ENCODE measurements at places on chromosomes 1 and 21. TPM values are rescaled to one million over a fixed set of nuclear protein-coding genes. Genes with fewer than 3 reads are reported as not detected.

The EXO1 gene
- total RNA-seq, result not detected

The TEX38 gene
- not detected for total RNA-seq

The THBS3 gene
- total RNA-seq, result 36.8 TPM

The SHE gene
- not detected for total RNA-seq

The CFHR1 gene
- not detected for total RNA-seq

The PTPN7 gene
- 37.4 TPM for total RNA-seq

The TFF2 gene
- total RNA-seq, result not detected

- H3K27ac ChIP-seq, result no peak overlapping the region
- no peak overlapping the region for H3K4me3 ChIP-seq
- H3K36me3 ChIP-seq, result no peaks in the 10 kb centered on the region
- peaks cover 3% of the 10 kb centered on the region for H3K4me1 ChIP-seq
- DNase-seq, result peak; percentile 40
- H3K27me3 ChIP-seq, result peaks cover 60% of the 10 kb centered on the region
Measured at GRCh38 chr1:18820791-18821641, 38.4 kb downstream of the TAS1R2 start.

GRCh38 chr1:221394011-221394544 lies 347.8 kb downstream of the DUSP10 start:
- H3K4me1 ChIP-seq, result no peaks in the 10 kb centered on the region
- no peak overlapping the region for H3K27ac ChIP-seq
- H3K36me3 ChIP-seq, result no peaks in the 10 kb centered on the region
- no peak for DNase-seq
- no peak overlapping the region for H3K4me3 ChIP-seq

- no peak overlapping the region for H3K27ac ChIP-seq
- peak overlapping the region; percentile 14 for H3K4me3 ChIP-seq
- no peak for DNase-seq
- H3K36me3 ChIP-seq, result no peaks in the 10 kb centered on the region
- H3K4me1 ChIP-seq, result no peaks in the 10 kb centered on the region
Measured at GRCh38 chr1:26066857-26067256, 573 bp downstream of the TRIM63 start.

DNA sequence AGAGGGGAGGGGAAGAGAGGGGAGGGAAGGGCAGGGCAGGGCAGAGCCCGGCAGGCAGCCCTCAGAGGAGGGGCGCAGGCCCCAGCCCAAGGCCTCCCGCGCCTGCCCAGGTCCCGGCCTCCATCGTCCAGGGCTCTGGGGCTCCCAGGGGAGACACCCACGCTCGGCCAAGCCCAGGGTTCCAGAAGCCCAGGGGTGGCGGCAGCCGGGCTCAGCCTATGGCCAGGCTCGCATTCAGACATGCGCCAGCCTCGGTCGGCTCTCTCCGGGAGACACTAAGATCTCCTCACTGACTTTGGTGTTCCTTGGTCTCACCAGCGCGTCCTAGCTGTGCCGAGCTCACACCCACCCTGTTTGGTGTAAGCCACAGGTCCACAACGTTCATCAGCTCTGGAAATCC lies 7.1 kb upstream of the ANKRD65 start:
- no peak for DNase-seq
- no peak overlapping the region for H3K27ac ChIP-seq
- H3K27me3 ChIP-seq, result peaks cover 35% of the 10 kb centered on the region
- no peaks in the 10 kb centered on the region for H3K36me3 ChIP-seq
- peak overlapping the region; percentile 55 for H3K4me3 ChIP-seq

- no peak overlapping the region for H3K4me3 ChIP-seq
- H3K27me3 ChIP-seq, result no peaks in the 10 kb centered on the region
- H3K36me3 ChIP-seq, result no peaks in the 10 kb centered on the region
- no peaks in the 10 kb centered on the region for H3K4me1 ChIP-seq
- DNase-seq, result no peak
- no peak overlapping the region for H3K27ac ChIP-seq
Measured at GRCh38 chr1:187928696-187929095, 1099.9 kb downstream of the PLA2G4A start.

GRCh38 chr1:150066838-150067183 lies 765 bp upstream of the VPS45 start:
- no peaks in the 10 kb centered on the region for H3K36me3 ChIP-seq
- H3K27ac ChIP-seq, result peak overlapping the region; percentile 88
- no peaks in the 10 kb centered on the region for H3K27me3 ChIP-seq

- H3K4me3 ChIP-seq, result no peak overlapping the region
- H3K4me1 ChIP-seq, result no peaks in the 10 kb centered on the region
- H3K27me3 ChIP-seq, result no peaks in the 10 kb centered on the region
- no peak for DNase-seq
Measured at GRCh38 chr1:239204401-239204800, 182.0 kb upstream of the CHRM3 start.

DNA sequence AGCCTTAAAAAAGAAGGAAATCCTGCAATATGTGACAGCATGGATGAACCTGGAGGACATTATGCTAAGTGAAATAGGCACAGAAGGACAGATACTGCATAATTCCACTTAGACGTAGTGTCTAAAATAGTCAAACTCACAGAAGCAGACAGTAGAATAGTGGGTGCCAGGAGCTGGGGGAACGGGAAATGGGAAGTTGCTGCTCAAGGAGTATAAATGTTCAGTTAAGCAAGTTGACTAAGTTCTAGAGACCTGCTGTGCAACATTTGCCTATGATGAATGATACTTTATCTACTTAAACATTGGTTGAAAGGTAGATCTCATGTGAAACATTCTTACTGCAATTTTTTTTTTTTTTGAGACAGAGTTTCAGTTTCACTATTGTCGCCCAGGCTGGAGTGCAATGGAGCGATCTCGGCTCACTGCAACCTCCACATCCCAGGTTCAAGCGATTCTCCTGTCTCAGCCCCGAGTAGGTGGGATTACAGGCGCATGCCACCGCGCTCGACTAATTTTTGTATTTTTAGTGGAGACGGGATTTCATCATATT lies 197.8 kb downstream of the HIVEP3 start:
- DNase-seq, result no peak
- H3K27me3 ChIP-seq, result no peaks in the 10 kb centered on the region
- H3K27ac ChIP-seq, result no peak overlapping the region
- no peak overlapping the region for H3K4me3 ChIP-seq

DNA sequence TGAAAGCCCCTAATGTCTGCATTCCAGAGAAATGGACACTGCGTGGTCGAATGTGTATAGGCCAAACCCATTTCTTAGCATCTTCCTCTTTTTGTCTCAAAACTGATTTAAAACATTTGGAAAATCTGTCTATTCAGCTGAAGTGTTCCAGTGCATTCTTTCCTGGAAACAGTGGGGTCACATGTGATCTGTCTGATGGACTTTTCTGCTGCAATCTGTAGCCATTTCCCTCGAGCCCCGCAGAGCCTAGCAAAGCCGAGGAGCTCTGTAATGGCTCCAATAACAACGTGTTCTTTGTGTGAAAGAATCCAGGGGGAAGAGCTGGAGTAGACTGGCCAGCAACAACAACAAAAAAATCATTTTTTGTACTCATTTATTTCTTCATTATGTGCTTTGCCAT lies 329.3 kb downstream of the BARHL2 start:
- DNase-seq, result no peak
- H3K4me3 ChIP-seq, result no peak overlapping the region
- H3K36me3 ChIP-seq, result no peaks in the 10 kb centered on the region
- no peaks in the 10 kb centered on the region for H3K4me1 ChIP-seq
- H3K27ac ChIP-seq, result no peak overlapping the region
- no peaks in the 10 kb centered on the region for H3K27me3 ChIP-seq

DNA sequence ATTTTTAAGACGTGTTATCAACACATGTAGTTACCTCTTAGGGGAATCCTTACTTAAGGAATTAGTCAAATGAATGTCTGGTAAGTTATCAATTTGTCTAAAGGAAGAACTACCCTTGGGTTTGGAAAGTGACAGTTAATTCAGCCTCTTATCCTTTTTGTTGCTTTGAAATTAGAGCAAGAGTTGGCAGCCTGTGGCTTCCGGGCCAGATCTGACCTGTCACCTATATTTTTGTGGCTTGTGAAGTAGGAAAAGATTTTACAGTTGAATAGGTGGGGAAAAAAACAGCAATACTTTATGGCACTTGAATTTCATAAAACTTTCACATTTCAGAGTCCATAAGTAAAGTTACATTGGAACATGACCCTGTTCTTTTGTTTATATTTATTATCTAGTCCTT lies 5.5 kb downstream of the MRPS6 start:
- peaks cover 91% of the 10 kb centered on the region for H3K4me1 ChIP-seq
- peak; percentile 26 for DNase-seq
- H3K27me3 ChIP-seq, result no peaks in the 10 kb centered on the region
- H3K36me3 ChIP-seq, result peaks cover 12% of the 10 kb centered on the region
- peak overlapping the region; percentile 19 for H3K27ac ChIP-seq
- H3K4me3 ChIP-seq, result peak overlapping the region; percentile 80

- H3K27ac ChIP-seq, result no peak overlapping the region
- H3K4me1 ChIP-seq, result peaks cover 5% of the 10 kb centered on the region
- no peak for DNase-seq
- no peaks in the 10 kb centered on the region for H3K36me3 ChIP-seq
Measured at GRCh38 chr1:38958967-38959366, 17.3 kb upstream of the RHBDL2 start.

GRCh38 chr1:9770298-9770697 lies 53.5 kb downstream of the CLSTN1 start:
- H3K27me3 ChIP-seq, result no peaks in the 10 kb centered on the region
- H3K4me1 ChIP-seq, result peaks cover 9% of the 10 kb centered on the region
- no peak overlapping the region for H3K27ac ChIP-seq
- H3K36me3 ChIP-seq, result peaks cover 9% of the 10 kb centered on the region
- DNase-seq, result no peak
- no peak overlapping the region for H3K4me3 ChIP-seq

GRCh38 chr1:203536980-203537455 lies 43.1 kb downstream of the OPTC start:
- H3K36me3 ChIP-seq, result no peaks in the 10 kb centered on the region
- H3K4me3 ChIP-seq, result no peak overlapping the region

DNA sequence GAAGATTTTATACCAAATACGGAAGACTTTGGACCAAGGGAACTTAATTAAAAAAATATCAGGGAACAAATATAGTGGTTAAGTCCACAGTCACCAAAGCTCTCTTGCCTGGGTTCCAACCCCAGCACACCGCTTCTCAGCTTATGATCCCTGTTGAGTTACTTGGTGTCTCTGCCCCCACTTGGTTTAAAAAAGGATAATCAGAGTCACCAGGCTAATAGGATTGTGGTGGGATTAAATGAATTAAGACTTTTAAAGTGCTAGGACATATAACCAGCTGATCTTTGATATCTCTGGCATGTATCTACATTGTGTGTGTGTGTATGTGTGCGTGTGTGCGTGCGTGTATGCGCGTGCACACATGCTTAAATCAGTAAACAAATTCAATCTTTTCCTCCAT lies 474.7 kb upstream of the DAB1 start:
- DNase-seq, result no peak
- H3K27ac ChIP-seq, result no peak overlapping the region
- peaks cover 13% of the 10 kb centered on the region for H3K27me3 ChIP-seq
- H3K36me3 ChIP-seq, result no peaks in the 10 kb centered on the region
- no peaks in the 10 kb centered on the region for H3K4me1 ChIP-seq

- H3K27me3 ChIP-seq, result peaks cover 17% of the 10 kb centered on the region
- no peaks in the 10 kb centered on the region for H3K36me3 ChIP-seq
- H3K4me1 ChIP-seq, result no peaks in the 10 kb centered on the region
- H3K4me3 ChIP-seq, result no peak overlapping the region
- no peak overlapping the region for H3K27ac ChIP-seq
Measured at GRCh38 chr1:220552672-220553260, 24.8 kb downstream of the MARK1 start.

DNA sequence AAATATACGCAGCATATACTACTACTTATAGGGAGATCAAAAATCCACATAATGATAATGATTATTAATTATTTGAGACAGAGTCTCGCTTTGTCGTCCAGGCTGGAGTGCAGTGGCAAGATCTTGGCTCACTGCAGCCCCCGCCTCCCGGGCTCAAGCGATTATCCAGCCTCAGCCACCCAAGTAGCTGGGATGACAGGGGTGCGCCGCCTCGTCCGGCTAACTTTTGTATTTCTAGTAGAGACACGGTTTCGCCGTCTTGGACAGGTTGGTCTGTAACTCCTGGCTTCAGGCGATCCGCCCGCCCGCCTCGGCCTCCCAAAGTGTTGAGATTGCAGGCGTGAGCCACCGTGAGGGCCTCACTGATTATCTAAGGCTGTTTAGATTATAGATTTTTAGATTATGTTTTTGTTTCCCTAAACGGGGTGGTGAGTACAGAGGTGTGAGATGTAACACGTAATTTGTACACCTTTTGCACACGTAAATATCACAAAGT lies 548 bp upstream of the SLC25A33 start:
- no peaks in the 10 kb centered on the region for H3K27me3 ChIP-seq
- H3K27ac ChIP-seq, result peak overlapping the region; percentile 97
- peaks cover 15% of the 10 kb centered on the region for H3K4me1 ChIP-seq
- H3K4me3 ChIP-seq, result peak overlapping the region; percentile 88
- no peaks in the 10 kb centered on the region for H3K36me3 ChIP-seq

DNA sequence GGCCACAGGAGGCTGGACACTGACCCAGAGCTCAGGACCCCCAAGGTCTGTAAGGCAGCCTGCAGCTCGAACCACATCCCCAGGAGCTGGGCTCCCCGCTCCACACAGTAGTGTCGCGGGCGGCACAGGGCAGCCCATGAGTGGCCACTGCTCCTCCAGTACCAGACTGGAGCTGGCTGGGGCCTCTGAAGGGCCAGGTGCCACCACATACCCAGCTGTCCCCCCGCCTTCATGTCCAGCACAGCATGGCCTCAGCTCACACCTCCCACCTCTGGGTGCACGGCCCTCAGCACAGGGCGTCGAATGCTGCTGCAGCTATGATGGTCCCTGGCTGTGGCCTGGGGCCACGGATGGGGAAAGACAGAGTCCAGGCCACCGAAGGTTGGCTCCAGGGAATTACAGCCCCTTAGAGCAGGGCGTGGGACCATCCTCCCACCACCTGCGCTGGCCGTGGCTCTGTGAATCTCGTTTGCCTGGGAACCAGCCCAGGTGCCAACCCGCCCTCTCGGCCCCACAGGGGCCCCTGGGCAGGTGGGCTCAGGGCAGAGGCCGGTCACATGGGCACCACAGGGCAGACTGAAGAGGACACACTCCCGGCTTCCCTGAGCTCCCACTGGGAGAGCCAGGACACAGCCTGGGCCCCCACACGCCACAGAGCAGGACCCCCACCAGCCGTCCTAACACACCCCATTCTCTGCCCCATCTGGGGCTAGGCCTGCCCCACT lies 2.1 kb upstream of the TNFRSF4 start:
- H3K4me3 ChIP-seq, result no peak overlapping the region
- peaks cover 31% of the 10 kb centered on the region for H3K4me1 ChIP-seq
- no peak for DNase-seq
- H3K27ac ChIP-seq, result no peak overlapping the region
- peaks cover 38% of the 10 kb centered on the region for H3K36me3 ChIP-seq

DNA sequence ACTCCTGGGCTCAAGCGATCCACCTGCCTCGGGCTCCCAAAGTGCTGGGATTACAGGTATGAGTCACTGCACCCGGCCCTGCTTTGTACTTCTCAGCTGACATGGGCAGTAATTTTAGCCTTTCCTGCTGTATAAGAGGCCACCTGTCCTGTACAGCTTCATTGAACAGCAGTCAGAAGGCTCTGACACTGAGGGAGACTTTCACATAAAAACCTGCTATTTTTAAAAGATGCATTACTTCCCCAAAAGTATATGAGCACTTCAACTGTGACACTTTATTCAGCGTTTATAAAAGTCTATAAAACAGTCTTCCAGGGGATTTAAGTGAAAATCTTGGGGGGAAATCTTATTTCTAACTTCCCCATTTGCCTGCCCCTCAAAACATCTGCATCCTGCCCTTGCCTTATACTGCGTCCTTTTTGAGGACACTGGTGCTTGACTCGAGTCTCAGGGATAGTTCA lies 17.6 kb downstream of the RNU5D-1 start:
- H3K4me1 ChIP-seq, result peaks cover 34% of the 10 kb centered on the region
- no peak overlapping the region for H3K27ac ChIP-seq
- no peaks in the 10 kb centered on the region for H3K27me3 ChIP-seq
- H3K36me3 ChIP-seq, result no peaks in the 10 kb centered on the region
- no peak overlapping the region for H3K4me3 ChIP-seq

Measured in naive thymus-derived CD8-positive, alpha-beta T cell (primary cell).